ENCODE measurements at places on chromosomes 5 and 9.
A peak's percentile ranks its signal among the peaks of the same experiment; 100 is the strongest.

DNA sequence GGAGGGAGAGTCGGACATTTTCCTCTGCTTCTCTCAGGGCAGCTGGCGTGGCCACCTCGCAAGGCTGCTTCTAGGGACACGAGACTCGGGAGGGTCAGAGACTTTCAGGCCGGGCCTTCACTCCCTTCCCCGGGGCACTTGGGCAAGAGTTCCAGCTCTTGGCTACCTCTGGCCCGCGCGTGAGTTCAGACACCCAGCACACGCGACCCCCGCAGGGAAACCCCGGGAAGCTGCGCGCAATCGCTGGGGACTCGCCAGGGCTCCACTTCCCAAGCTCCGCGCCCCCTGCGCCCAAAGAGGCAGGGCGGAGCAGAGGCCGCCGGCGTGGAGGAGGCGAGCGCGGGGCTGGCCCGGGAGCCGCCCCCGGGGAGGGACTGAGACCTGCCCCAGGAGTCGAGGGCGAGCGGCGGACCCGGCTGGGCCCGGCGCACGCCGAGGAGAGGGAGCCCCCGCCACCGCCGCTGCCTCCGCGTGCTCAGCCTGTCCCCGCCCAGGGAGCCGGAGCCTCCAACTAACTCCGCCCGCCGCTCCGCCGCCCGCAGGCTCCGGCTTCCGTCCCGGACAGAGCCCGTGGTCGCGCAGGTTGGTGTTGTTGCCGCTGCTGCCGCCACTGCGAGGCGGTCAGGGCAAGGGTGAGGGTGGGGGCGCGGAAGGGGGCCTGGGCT lies at the start of gene PAM:
Gene PAM, plus strand, starts transcription at position 539 of the 665 bp plus-strand sequence. CDS start 110,891 bp downstream, outside the sequence.
- DNase-seq: peak; percentile 88

GRCh38 chr9:95017661-95018060 lies 291.2 kb downstream of the AOPEP start:
- peak; percentile 42 for DNase-seq

- DNase-seq: no peak
These were observed 20.4 kb downstream of the NACC2 start for GRCh38 chr9:136074706-136075105.

GRCh38 chr9:98037357-98037756 lies 19.2 kb upstream of the NANS start:
- DNase-seq: no peak

DNA sequence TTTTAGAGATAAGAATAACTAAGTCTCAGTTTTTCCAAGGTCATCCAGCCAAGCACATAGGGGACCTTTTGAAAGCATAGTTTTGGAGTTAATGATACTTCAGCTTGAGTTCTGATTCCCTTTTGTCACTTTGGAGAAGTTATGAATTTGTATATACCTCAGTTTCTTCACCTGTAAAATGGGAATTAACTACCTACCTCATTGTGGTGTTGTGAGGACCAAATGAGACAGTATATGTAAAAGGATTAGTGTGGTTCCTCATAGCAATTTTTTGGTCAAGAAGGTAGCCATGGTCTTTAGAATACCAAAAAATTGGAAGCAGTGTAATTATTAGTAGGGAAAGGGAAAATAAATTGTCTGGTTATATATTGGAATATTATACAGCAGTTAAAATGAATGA lies 97.6 kb upstream of the DHFR start:
- DNase-seq: no peak

- no peak for DNase-seq
These were observed 1963.3 kb upstream of the CDH9 start for GRCh38 chr5:29001666-29002065.

DNA sequence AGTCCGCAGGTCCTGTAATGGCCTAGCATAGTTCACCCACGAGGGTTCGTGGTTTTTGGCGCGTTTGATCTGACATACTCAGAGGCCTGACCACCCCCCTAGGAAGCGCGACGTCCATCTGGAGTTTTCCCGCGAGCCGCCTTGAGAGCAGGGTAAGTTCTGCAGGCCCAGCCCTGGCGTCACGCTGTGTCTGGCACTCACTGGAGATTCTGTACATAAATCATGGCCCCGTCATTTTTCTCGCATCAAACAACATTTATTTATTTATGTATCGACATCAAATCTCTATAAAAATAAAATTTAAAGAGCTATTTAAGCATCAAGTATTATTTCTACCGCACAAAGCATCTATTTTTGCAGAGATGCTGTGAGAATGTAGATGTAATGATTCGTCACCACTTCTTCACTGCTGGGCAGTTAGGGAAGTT lies 437 bp upstream of the TRIM41 start:
- no peak for DNase-seq

GRCh38 chr5:140565780-140566095 lies 1.1 kb downstream of the SLC35A4 start:
- DNase-seq: no peak
